ENCODE measurements at places on chromosomes 2 and 18.

DNA sequence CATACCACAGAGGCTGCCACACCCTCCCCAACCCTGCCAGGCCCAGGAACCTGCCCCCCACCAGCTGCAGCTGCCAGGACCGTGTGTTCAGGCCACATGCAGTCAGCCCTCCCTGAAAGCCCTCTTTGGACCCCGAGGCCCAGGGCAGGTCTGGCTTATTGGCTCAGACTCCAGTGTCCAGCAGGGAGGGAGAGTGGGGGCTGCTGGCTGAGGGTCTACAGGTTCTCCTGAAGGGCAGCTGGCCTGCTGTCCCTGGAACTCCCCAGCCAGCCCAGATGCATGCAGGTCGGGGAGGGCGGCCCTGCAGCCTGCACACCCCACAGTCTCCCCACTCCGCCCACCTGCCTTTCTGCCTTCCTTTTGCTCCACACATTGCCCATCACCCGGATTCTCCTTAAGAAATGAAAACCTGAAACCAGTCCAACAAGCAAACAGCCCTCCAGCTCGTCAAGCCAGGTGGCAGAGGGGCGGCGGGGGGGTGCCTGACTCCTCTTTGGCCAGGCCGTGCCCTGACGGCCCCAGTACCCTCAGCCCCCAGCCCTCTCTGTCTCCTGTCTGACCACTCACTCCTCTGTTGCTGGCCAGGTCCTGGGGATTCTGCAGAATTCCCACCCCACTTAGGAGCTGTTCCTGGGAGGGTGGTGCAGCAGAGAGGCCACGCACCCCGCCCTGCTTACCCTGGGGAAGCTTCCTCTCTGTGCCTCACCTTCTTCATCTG, 18.0 kb downstream of the GPR35 start:
- DNase-seq, result no peak

- DNase-seq, result no peak
Measured at GRCh38 chr2:104820126-104820525, 33.8 kb upstream of the POU3F3 start.

DNA sequence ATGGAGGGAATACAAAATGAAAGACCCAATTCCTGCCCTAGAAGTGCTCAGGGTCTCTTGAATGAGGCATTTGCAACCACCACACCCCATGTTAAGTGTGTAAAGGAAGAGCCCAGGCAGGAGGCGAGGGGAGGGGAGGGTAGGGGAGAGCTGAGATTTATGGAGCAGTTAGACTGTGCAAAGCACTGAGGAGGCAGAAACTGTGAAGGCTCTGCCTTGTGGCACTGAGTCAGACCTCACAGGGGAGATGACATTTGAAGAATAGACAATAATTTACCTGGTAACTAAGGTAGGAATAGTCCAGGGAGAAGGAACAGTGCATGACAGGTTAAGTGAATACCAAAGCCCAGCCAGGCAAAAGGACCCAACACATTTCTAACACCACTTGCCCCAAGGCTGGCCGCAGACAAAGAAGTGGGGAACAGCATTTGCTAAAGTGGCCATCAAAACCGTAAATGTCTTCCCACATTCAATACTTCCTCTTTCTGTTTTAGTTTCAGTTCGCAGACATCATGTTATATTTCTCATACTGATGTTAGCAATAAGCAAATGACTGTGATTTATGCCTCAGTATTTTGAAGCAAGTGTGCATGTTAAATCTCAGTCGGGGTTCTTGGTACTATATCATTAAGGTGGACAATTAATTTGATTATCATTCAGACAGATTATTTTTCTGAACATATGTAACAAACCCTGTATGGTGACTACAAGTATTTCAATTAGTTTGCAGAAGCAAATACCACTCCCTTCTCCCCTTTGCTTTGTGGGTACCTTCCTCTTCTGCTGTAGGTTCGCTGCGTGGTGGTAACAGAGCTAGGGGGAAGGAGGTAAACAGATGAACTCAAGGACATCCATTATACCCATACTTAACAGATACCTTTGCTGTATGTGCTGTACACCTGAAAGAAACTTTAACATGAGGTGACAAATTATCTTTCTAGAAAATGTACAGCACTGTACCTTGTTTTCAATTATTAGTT, 27.5 kb downstream of the CDH20 start:
- no peak for DNase-seq

DNA sequence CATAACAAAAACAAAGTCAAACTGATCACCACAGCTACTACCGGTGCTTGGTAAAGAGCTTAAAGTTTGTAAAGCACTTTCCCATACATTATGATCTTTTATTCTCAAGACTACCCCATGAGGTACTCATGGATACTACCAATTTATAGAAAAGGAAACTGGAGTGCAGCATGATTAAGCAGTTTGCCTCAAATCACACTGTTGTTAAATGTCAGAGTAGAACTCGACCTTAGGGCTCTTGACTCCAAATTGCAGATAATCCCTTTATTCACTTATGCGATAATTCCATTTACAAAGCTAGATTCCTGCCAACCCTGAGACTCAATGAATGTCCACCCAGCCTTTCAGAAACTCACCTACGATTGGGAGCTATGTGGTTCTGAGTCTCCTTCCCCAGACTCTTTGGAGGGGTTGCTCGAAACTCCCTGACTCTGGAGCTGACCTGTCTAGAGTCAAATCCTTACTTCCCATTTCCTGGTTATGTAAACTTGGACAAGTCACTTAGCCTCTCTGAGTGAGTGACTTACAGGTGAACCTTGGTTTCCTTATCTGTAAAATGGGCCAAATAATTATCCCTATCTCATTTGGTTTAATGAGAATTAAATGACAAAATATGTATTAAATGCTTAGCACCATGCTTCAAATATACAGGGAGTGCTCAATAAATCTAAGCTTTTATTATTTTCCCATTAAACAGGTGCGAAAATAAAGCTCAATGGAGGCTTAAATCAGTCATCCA, 47.4 kb downstream of the PSD4 start:
- DNase-seq, result no peak

- DNase-seq, result no peak
Measured at GRCh38 chr2:81942136-81942680, 1637.7 kb upstream of the LRRTM1 start.

DNA sequence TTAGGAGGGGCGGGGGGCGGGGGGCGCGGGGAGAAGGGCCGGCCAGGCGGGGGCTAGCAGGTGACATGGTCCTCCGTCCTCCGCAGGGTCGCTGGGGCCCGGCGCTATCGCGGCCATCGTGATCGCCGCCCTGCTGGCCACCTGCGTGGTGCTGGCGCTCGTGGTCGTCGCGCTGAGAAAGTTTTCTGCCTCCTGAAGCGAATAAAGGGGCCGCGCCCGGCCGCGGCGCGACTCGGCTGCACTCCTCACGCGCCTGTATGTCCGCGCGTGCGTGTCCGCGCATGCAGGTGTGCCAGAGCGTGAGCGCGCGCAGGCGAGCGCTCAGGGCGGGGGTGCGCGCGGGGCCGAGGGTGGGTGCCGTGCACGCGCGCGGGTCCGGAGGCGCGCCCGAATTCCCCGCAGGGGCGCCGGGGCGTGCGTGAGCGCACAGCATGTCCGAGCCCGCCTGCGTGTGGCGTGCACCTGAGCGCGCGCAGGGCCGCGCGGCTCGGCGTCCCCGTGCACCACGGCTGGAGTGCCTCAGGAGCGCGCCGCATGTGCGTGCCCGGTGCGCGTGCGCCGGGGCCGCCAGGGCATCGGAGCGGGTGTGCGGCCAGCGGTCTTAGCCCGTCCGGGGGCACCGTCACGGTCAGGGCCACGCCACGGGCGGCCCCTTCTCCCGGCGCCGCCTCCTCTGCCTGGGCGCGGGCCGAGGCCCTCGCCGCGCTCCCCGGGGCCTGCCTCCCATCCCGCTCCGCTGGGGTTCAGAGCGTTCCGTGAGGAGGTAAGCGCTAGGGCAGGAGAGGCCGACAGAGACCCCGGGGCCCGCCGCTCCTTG, 6.3 kb downstream of the SNORC start:
- DNase-seq, result no peak
